Cardiac muscle cell (in vitro differentiated cells and primary cell): ENCODE measurements at places on chromosomes 2 and 18. TPM values are rescaled to one million over a fixed set of nuclear protein-coding genes. Genes with fewer than 3 reads are reported as not detected.

DNA sequence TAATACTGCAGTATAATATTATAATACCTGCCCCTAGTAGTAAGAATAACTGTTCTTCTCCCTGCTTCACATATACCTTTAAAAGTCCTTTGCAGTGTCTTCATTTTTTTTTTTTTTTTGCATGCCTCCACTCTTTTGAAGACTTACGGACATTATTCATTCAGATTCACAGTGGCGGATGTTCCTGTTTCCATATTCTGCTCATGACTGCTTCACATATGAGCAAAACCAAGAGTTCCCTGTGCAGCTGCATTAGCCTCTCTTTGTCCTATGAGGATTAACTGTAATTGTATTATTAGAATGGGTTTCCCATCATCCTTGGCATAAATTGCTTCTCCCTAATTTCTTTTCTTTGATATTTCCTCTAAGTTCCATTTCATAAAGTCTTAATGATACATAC is 12.8 kb downstream of the IL18RAP start:
- H3K27me3 ChIP-seq, result no peaks in the 10 kb centered on the region
- H3K27ac ChIP-seq, result no peak overlapping the region
- no peaks in the 10 kb centered on the region for H3K4me1 ChIP-seq
- no peak for DNase-seq
- H3K36me3 ChIP-seq, result no peaks in the 10 kb centered on the region

- no peaks in the 10 kb centered on the region for H3K36me3 ChIP-seq
- peaks cover 5% of the 10 kb centered on the region for H3K4me1 ChIP-seq
Observed at GRCh38 chr18:3297025-3297984, 35.4 kb downstream of the MYL12B start.

Gene CEP76
- 8.2 and 16.7 TPM in 2 replicates for polyA plus RNA-seq

GRCh38 chr18:25187521-25188192 is 164.3 kb downstream of the ZNF521 start:
- no peak for DNase-seq
- H3K4me1 ChIP-seq, result peaks cover 5% of the 10 kb centered on the region
- H3K27ac ChIP-seq, result no peak overlapping the region
- no peaks in the 10 kb centered on the region for H3K36me3 ChIP-seq
- no peak overlapping the region for H3K4me3 ChIP-seq

DNA sequence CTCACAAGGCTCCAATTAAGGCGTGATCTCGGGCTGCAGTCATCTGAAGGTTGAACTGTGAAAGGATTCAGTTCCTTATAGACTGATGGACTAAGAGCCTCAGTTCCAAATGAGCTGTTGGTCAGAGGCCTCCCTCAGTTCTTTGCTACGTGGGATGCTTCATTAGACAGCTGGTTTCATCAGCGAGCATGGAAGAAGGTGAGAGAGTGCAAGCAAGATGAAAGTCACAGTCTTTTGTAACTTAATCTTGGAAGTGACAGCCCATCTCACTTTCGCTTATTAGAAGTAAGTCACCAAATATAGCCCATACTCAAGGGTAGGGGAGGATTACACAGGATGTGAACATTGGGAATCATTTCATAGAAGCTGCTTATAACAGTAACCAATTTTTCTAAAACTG is 26.8 kb downstream of the PPP1CB start:
- DNase-seq, result no peak
- peaks cover 10% of the 10 kb centered on the region for H3K4me1 ChIP-seq
- H3K36me3 ChIP-seq, result peaks cover 59% of the 10 kb centered on the region
- H3K27me3 ChIP-seq, result no peaks in the 10 kb centered on the region
- no peak overlapping the region for H3K4me3 ChIP-seq

DNA sequence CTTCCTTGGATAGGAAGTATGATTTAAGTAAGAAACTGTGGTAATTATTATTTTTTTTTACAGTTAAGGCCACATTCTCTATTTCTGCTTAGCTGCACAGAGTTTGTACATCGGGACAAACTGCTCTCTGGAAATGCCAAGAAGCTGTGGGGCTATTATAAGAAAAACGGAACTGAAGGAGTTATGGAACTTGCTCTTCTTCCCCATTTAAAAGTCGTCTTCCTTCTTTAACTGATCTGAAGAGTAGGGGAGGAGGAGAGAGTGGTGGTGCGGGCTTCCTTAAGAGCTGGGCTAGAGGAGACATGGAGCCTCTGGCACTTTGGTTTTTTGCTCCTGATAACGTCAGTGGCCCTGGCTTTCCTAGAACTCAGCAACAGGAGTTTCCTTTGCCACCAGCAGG is 54.4 kb downstream of the RAB31 start:
- no peak for DNase-seq
- no peak overlapping the region for H3K4me3 ChIP-seq
- no peak overlapping the region for H3K27ac ChIP-seq
- H3K36me3 ChIP-seq, result no peaks in the 10 kb centered on the region
- no peaks in the 10 kb centered on the region for H3K27me3 ChIP-seq

GRCh38 chr2:180609626-180610340 is 370.6 kb upstream of the UBE2E3 start:
- no peak overlapping the region for H3K27ac ChIP-seq
- H3K4me3 ChIP-seq, result no peak overlapping the region

Gene MALL
- not detected in 2 replicates for polyA plus RNA-seq

- no peaks in the 10 kb centered on the region for H3K27me3 ChIP-seq
- no peak overlapping the region for H3K4me3 ChIP-seq
- DNase-seq, result no peak
- H3K36me3 ChIP-seq, result no peaks in the 10 kb centered on the region
Observed at GRCh38 chr2:54107903-54108615, 7.4 kb upstream of the ACYP2 start.

Gene VWC2L
- polyA plus RNA-seq, result 0.10 and 0.36 TPM in 2 replicates

GRCh38 chr2:181858600-181858999 is 32.9 kb upstream of the ITPRID2 start:
- DNase-seq, result no peak
- peaks cover 18% of the 10 kb centered on the region for H3K27me3 ChIP-seq
- no peak overlapping the region for H3K4me3 ChIP-seq

DNA sequence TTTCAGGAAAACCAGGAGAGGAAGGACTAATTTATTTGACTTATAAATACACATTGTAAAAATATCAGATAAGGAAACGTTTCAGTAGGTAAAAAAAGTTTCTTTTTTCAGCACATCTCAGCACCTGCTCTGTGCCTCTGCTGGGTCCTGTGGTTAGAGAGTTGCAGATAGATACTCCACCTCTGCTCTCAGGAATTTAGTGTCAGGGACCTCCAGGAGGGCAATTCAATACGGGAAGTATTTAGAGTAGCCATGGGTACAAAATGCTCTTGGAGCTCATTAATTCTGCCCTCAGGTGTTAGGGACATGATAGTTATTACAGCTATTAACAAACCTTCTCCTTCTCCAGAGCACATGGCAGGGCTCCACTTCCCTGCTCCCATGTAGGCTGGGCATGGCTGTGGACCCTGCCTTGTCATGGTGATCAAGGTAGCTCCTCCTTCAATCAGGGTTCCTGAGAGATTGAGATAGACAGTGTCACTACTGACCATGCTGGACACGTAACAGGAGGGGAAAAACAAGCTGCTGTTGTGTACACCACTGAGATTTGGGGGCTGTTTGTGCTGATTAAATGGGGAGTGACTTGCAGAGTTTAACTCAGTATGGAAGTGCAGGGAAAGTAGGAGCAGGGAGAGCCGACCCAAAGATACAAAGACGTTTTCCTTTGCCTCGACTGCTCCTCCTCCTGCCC is 185.6 kb upstream of the COPS8 start:
- H3K27ac ChIP-seq, result no peak overlapping the region
- peaks cover 4% of the 10 kb centered on the region for H3K4me1 ChIP-seq
- no peak overlapping the region for H3K4me3 ChIP-seq

DNA sequence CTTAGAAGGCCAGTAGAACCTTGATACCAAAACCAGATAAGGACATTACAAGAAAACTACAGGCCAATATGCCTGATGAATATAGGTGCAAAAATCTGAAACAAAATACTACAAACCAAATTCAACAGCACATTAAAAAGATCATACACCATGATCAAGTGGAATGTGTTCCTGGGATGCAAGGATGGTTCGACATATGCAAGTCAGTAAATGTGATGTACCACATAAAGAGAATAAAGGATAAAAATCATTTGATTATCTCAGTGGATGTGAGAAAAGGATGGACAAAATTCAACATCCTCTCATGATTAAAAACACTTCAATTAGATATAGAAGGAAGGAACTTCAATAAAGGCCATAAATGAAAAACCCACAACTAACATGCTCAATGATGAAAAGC is 129.6 kb downstream of the RTN4 start:
- H3K4me3 ChIP-seq, result no peak overlapping the region
- no peaks in the 10 kb centered on the region for H3K36me3 ChIP-seq
- DNase-seq, result no peak
- H3K27me3 ChIP-seq, result no peaks in the 10 kb centered on the region
- H3K4me1 ChIP-seq, result no peaks in the 10 kb centered on the region

DNA sequence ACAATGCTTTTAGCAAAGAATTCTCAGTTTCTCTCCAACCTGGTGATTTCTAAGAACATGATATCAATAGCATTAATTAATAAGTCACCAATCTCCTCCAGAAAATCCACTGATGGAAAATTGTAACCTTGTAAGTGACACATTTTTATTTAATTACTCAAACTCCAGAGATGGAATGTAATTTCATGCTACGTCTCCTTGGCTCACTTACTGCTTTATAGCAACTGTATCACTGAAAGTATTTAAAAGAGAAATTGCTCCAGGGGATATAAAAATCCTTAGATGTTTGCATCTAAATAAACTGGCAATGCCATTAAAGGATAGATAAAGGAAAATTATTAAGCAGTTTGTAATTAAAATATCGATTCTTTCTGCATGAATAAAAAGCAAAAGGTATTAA is 325.4 kb downstream of the TSN start:
- peaks cover 9% of the 10 kb centered on the region for H3K4me1 ChIP-seq
- no peak for DNase-seq
- H3K27ac ChIP-seq, result no peak overlapping the region

Gene CROCC2
- not detected in 2 replicates for polyA plus RNA-seq

Gene RESP18
- polyA plus RNA-seq, result not detected in 2 replicates

DNA sequence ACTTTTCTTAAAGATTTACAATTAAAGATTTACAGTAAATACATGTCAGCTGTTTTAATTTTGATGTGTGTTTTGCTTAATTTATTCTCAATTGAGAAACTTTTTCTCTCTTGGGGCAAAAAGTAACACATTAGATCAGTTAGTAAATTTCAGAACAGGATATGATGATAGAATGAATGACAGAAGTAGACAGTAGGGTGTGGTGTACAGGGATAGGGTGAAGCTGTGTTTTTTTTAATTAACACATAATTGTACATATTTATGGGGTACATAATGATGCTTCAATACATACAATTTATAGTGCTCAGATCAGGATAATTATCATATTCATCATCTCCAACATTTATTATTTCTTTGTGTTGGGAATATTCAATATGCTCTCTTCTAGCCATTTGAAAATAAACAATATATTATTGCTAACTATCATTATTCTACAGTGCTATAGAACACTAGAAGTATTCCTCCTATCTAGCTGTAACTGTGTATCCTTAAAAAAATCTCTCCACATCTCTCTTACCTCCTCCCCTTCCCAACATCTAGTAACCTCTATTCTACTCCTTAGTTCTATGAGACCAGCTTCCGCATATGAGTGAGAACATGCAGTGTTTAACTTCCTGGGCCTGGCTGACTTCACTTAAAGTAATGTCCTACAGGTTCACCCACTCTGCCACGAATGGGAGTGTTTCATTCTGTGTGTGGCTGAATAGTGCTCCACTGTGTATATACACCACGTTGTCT is 175.2 kb downstream of the SNTG2 start:
- no peak overlapping the region for H3K4me3 ChIP-seq
- H3K27ac ChIP-seq, result no peak overlapping the region
- DNase-seq, result no peak
- H3K27me3 ChIP-seq, result no peaks in the 10 kb centered on the region
- H3K36me3 ChIP-seq, result no peaks in the 10 kb centered on the region
- no peaks in the 10 kb centered on the region for H3K4me1 ChIP-seq

DNA sequence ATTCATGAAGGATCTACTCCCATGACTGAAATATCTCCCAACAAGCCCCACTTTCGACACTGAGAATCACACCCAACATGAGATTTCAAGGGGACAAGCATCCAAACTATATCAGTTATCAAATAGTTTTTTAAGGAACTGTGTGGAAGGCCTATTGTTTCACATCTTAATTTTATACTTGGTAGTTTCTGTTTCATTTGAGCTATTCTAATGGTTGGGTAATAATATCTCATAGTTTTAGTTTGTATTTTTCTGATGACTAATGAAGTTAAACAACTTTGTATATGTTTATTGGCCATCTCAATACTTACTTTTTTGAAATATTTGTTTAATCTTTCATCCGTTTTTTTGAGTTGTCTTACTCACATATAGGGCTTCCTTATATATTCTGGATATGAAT is 135.0 kb downstream of the SCG2 start:
- DNase-seq, result no peak
- H3K27ac ChIP-seq, result no peak overlapping the region
- H3K36me3 ChIP-seq, result no peaks in the 10 kb centered on the region
- H3K4me3 ChIP-seq, result no peak overlapping the region
- no peaks in the 10 kb centered on the region for H3K27me3 ChIP-seq
- no peaks in the 10 kb centered on the region for H3K4me1 ChIP-seq

Gene CHRNG
- 0.28 and 0.37 TPM in 2 replicates for polyA plus RNA-seq

Gene CAB39
- 36.2 and 36.7 TPM in 2 replicates for polyA plus RNA-seq

DNA sequence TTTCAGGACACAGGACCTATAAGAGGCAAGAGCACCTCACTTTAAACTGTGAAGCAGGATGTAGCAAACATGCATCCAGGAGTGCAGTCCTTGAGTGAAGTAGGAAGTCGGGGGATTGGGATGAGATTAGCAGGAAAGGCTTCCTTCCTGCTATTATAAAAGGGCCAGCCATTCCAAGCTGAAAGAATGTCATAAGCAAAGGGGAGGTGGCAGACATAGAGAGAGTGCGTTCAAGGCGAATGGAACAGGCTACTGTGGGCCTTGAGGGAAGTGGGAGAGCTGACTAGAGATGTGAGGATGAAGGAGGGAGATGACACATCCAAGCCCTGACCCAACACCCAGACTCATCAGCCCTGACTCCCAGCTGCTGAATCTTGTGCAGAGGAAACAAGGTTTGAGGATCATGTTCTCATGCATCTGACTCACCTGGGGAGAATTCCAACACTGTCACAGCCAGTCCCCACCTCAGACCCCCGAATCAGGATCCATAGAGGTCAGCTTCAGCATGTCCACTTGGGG is 63.9 kb downstream of the GYPC start:
- H3K27me3 ChIP-seq, result no peaks in the 10 kb centered on the region
- no peaks in the 10 kb centered on the region for H3K36me3 ChIP-seq
- no peak overlapping the region for H3K4me3 ChIP-seq

- H3K36me3 ChIP-seq, result no peaks in the 10 kb centered on the region
- no peaks in the 10 kb centered on the region for H3K4me1 ChIP-seq
- no peak overlapping the region for H3K4me3 ChIP-seq
Observed at GRCh38 chr2:238727585-238728329, 120.1 kb upstream of the TWIST2 start.

Gene ARL5A
- polyA plus RNA-seq, result 26.7 and 31.0 TPM in 2 replicates

- H3K27ac ChIP-seq, result peak overlapping the region; percentile 85
- peak overlapping the region; percentile 83 for H3K4me3 ChIP-seq
- no peaks in the 10 kb centered on the region for H3K36me3 ChIP-seq
- DNase-seq, result no peak
- H3K4me1 ChIP-seq, result peaks cover 8% of the 10 kb centered on the region
Observed at GRCh38 chr18:12656605-12656937, 1.3 kb downstream of the SPIRE1 start.
